Mesendoderm (in vitro differentiated cells): ENCODE measurements at places on chromosomes 11 and 22.

- no peaks in the 10 kb centered on the region for H3K27me3 ChIP-seq
- DNase-seq, result peak; percentile 52
- peaks cover 5% of the 10 kb centered on the region for H3K4me1 ChIP-seq
- H3K27ac ChIP-seq, result no peak overlapping the region
These were observed 165.8 kb upstream of the NARS2 start for GRCh38 chr11:78740199-78741071.

DNA sequence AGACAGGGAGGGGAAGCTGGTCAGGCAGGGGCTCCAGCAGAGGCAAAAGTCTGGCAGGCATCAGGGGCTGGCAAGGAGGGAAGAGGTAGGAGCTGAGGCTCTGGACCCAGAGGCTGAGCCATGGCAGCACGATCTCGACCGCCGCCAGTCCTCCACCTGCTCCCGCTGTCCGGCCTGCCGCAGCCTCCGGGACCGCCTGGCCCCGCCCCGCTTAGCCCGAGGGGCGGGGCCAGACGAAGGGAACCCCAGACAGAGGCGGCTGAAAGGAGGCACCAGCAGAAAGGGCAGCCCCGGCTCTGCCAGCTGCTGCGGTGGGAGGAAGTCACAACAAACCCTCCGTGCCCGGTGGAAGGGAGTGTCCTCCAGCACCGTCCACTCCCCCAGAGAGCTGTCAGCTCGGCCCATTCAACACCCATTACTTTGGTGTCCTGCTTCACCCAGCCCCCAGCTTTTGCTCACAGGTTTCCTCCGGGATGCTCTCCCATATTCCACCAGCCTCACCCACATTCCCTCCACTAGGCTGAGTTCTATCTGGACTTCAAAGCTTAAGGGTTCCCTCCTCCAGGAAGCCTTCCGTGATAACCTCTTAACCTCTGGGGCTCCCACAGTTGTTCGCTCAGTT, at the start of gene MFNG:
TSS of gene MFNG (minus strand) at position 161 of the 622 bp plus-strand sequence. CDS start 207 bp downstream, outside the sequence.
- no peaks in the 10 kb centered on the region for H3K36me3 ChIP-seq
- DNase-seq, result peak; percentile 60
- H3K4me3 ChIP-seq, result no peak within 1 kb of the TSS

DNA sequence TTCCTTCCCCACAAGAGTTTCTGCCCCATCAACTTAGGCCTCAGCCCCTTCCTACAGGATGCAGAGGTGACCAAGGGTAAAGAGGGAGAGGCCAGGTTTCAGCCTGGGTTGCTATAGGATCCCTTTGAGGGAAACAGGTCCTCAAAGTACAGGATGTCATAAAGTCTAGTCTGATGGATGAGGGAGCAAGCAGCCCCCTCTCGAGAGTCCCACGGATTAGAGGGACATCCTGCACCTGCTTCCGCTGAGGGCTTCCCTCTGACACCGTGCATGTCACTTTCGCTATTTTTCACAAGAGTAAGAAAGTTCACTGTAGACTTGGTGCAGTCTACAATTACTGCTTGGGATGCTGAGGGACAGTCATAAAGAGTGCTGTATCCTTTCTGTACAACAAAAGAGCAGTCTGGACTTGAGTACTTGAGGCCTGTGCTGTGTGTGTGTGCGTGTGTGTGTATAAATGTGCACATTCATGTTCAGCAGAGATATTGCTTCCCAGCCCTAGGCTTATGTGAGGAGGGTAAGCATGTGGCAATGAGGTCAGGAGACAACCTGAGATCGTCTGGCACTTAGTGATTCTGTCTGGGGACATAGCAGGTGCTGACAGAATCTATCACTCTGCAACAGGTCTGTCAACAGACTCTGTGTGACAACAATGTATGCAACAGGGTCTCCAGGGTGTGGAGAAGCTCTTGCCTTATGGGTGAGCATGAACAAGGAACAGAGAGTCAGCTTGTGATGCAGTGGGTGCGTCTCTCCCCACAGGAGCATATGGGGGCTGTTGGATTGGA, 18.0 kb upstream of the CHST1 start:
- DNase-seq, result no peak
- H3K27ac ChIP-seq, result no peak overlapping the region
- H3K27me3 ChIP-seq, result no peaks in the 10 kb centered on the region
- H3K36me3 ChIP-seq, result no peaks in the 10 kb centered on the region

- no peaks in the 10 kb centered on the region for H3K27me3 ChIP-seq
- no peak overlapping the region for H3K4me3 ChIP-seq
- H3K27ac ChIP-seq, result no peak overlapping the region
- no peaks in the 10 kb centered on the region for H3K4me1 ChIP-seq
These were observed 13.7 kb downstream of the MUC5B start for GRCh38 chr11:1236316-1237127.

GRCh38 chr22:21823740-21824444, 43.6 kb downstream of the MAPK1 start:
- no peaks in the 10 kb centered on the region for H3K27me3 ChIP-seq
- no peak for DNase-seq
- H3K27ac ChIP-seq, result no peak overlapping the region
- H3K36me3 ChIP-seq, result no peaks in the 10 kb centered on the region
- no peak overlapping the region for H3K4me3 ChIP-seq

DNA sequence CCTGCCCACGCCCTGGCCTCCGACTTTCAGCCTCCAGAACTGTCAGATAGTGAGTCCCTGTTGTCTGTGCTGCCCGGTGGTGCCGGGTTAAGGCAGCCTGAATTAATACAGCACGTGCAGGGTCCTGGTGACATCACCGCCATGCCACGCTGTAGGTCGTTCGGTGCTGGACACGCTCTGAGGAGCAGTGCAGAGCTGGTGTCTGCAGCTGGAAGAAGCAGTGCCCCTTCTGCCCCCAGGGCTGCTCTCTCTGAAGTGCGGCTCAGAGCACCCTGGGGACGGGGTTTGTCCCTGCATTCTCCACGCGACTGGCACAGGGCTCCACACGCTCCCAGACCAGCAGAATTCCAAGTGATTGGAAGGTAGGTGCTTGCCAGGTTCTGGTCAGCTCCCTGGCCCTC, 831.5 kb downstream of the TBC1D22A start:
- no peaks in the 10 kb centered on the region for H3K36me3 ChIP-seq
- H3K4me3 ChIP-seq, result no peak overlapping the region
- no peaks in the 10 kb centered on the region for H3K4me1 ChIP-seq
- H3K27ac ChIP-seq, result no peak overlapping the region

DNA sequence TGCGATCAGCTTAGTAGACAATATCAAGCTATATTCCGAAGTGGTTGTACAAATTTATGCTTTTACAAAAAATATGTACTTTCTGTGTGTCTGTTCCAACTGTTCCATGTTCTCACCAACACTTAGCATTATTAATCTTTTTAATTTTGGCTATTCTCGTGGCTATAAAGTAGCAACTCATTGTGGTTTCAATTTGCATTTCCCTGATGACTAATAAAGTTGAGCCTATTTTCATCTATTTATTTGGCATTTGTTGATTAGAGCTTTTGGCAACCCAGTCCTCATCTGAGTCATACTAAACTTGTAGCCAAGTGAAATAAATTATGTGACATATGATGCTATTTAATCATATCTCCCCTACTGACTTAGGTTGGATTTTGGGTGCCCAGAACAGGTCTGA, 115.9 kb downstream of the FBXO7 start:
- H3K4me1 ChIP-seq, result no peaks in the 10 kb centered on the region
- DNase-seq, result no peak

- peaks cover 3% of the 10 kb centered on the region for H3K36me3 ChIP-seq
- no peaks in the 10 kb centered on the region for H3K27me3 ChIP-seq
- DNase-seq, result no peak
- peaks cover 14% of the 10 kb centered on the region for H3K4me1 ChIP-seq
- H3K27ac ChIP-seq, result no peak overlapping the region
- no peak overlapping the region for H3K4me3 ChIP-seq
These were observed 12.3 kb downstream of the TSKU start for GRCh38 chr11:76795290-76795935.

DNA sequence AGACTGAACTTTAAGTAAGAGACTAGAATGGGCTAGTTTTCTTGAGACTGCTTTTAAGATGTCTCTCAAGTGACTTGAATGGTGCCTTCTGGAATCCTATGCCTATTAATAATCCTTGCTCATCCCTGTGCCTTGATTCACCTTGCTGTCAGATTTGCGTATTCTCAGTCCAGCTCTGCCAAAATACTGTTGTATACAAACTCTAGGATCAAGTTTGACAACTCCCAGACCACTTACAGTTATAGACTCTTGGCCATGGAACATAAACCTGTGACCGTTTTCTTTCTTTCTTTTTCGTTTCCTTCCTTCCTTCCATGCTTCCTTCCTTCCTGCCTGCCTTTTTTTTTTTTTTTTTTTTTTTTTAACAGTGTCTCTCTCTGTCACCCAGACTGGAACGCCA, 2390.9 kb upstream of the RAG2 start:
- no peak for DNase-seq
- H3K27me3 ChIP-seq, result no peaks in the 10 kb centered on the region
- no peaks in the 10 kb centered on the region for H3K4me1 ChIP-seq
- H3K27ac ChIP-seq, result no peak overlapping the region
- H3K36me3 ChIP-seq, result no peaks in the 10 kb centered on the region

- no peak overlapping the region for H3K4me3 ChIP-seq
- DNase-seq, result no peak
- H3K36me3 ChIP-seq, result no peaks in the 10 kb centered on the region
- H3K4me1 ChIP-seq, result no peaks in the 10 kb centered on the region
These were observed 57.7 kb upstream of the ISX start for GRCh38 chr22:35008213-35008612.

DNA sequence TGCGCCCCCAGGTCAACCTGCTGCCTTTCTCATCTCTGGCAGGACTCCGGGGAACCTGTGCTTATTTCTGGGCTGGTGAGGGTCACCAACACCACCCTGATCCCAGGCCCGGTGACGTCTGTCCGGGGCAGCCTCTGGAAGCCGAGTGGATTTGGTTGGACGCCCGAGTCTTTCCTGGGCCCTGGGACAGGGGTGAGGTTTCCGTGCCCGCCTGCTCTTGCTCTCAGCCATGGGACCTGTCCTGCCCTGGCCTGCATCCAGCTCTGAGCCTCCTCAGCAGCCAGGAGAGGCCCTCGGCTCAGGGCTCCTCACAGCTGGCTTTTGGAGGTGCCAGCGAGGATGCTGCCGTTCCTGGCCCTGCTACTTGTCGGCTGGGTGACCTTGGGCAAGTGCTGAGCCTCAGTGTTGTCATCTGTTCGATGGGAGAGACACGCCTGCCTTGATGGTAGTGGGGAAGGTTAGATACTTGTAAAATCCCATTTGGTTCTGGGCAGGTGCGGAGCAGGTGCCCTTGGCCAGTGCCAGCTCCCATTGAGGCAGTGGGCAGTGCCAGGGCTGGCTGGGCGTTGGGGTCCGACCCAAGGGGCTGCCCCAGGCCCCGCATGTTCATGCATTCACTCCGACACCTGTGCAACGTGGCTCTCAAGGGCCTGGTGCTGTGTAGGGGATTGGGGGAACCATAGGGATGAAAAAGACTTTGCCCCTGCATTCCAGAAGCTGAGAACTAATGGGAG, 58.9 kb upstream of the THY1 start:
- no peaks in the 10 kb centered on the region for H3K36me3 ChIP-seq
- DNase-seq, result no peak
- no peak overlapping the region for H3K27ac ChIP-seq
- H3K4me3 ChIP-seq, result no peak overlapping the region

- no peak overlapping the region for H3K4me3 ChIP-seq
- no peaks in the 10 kb centered on the region for H3K27me3 ChIP-seq
- DNase-seq, result peak; percentile 62
- H3K4me1 ChIP-seq, result peaks cover 9% of the 10 kb centered on the region
- no peak overlapping the region for H3K27ac ChIP-seq
- no peaks in the 10 kb centered on the region for H3K36me3 ChIP-seq
These were observed 74.5 kb upstream of the LMO1 start for GRCh38 chr11:8338138-8338537.

- H3K4me3 ChIP-seq, result no peak overlapping the region
- no peaks in the 10 kb centered on the region for H3K27me3 ChIP-seq
- DNase-seq, result no peak
- H3K27ac ChIP-seq, result no peak overlapping the region
These were observed 164.8 kb downstream of the DYNC2H1 start for GRCh38 chr11:103274025-103274424.

GRCh38 chr11:62804310-62805075, 747 bp downstream of the NXF1 start:
- peak overlapping the region; percentile 83 for H3K4me3 ChIP-seq
- peaks cover 15% of the 10 kb centered on the region for H3K36me3 ChIP-seq

GRCh38 chr11:4593739-4594138, at the start of gene OR52I1:
Gene OR52I1 (plus strand): TSS chr11:4594039. CDS start chr11:4594039, 0 bp downstream.
- no peaks in the 10 kb centered on the region for H3K27me3 ChIP-seq
- no peak within 1 kb of the TSS for H3K4me3 ChIP-seq
- H3K27ac ChIP-seq, result no peak within 1 kb of the TSS

GRCh38 chr22:42151924-42152635, 21.5 kb upstream of the CYP2D6 start:
- H3K4me3 ChIP-seq, result no peak overlapping the region
- no peaks in the 10 kb centered on the region for H3K4me1 ChIP-seq
- H3K36me3 ChIP-seq, result peaks cover 7% of the 10 kb centered on the region
- DNase-seq, result no peak
- H3K27me3 ChIP-seq, result no peaks in the 10 kb centered on the region
- H3K27ac ChIP-seq, result no peak overlapping the region

GRCh38 chr11:95378111-95378510, 147.1 kb upstream of the SESN3 start:
- no peak overlapping the region for H3K27ac ChIP-seq
- H3K4me1 ChIP-seq, result no peaks in the 10 kb centered on the region
- H3K4me3 ChIP-seq, result no peak overlapping the region
- no peaks in the 10 kb centered on the region for H3K27me3 ChIP-seq

DNA sequence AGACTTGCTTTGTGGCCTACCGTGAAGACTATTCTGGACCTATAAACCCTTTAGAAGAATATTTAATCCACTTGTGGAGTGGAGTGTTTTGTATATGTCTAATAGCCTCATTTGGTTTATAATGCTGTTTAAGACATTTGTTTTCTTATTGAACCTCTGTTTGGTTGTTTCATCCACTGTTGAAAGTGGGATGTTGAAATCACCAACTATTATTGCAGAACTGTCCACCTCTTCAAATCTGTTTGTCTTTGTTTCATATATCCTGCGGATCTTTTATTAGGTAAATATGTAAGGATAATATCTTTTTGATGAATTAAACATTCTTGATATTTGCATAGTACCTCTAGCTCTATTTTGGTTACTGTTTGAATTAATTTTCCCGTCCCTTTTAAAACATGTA, 49.1 kb downstream of the XKR3 start:
- DNase-seq, result no peak
- H3K27ac ChIP-seq, result no peak overlapping the region
- no peak overlapping the region for H3K4me3 ChIP-seq

GRCh38 chr11:62125881-62126280, 2.1 kb downstream of the INCENP start:
- H3K4me3 ChIP-seq, result no peak overlapping the region
- H3K27ac ChIP-seq, result no peak overlapping the region
- H3K27me3 ChIP-seq, result no peaks in the 10 kb centered on the region
- H3K4me1 ChIP-seq, result peaks cover 5% of the 10 kb centered on the region
- no peak for DNase-seq

DNA sequence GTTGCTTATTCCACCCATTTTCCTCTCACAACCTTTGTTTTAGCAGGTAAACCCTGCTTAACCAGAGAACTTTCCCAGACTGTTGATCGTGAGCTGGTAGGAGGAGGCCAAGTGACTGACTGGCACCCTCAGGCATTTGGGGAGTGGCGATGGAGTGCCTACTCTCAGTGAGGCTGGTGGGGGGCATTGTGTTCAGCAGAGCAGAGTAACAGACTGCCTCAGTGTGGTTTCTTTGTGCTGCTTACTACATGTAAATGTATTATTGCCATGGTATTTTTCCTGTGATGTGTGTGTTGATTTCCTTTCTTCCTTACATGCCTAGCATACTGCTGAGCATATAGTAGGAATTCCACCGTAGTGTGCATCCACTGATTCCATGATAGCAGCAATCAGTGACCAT, 2.6 kb downstream of the MARK2 start:
- H3K36me3 ChIP-seq, result no peaks in the 10 kb centered on the region
- peaks cover 28% of the 10 kb centered on the region for H3K4me1 ChIP-seq
- peak; percentile 84 for DNase-seq
- no peaks in the 10 kb centered on the region for H3K27me3 ChIP-seq
- H3K27ac ChIP-seq, result no peak overlapping the region

- H3K4me3 ChIP-seq, result no peak overlapping the region
- no peak overlapping the region for H3K27ac ChIP-seq
- H3K27me3 ChIP-seq, result no peaks in the 10 kb centered on the region
These were observed 46.3 kb upstream of the PAMR1 start for GRCh38 chr11:35571696-35572095.
